ENCODE measurements at places on chromosomes 5 and 9.

- DNase-seq = no peak
Measured at GRCh38 chr9:119596703-119597102, 227.5 kb upstream of the BRINP1 start.

- DNase-seq = no peak
Measured at GRCh38 chr9:115036691-115037090, 81.3 kb downstream of the TNC start.

GRCh38 chr9:2809692-2810419, 34.0 kb downstream of the PUM3 start:
- DNase-seq = no peak

DNA sequence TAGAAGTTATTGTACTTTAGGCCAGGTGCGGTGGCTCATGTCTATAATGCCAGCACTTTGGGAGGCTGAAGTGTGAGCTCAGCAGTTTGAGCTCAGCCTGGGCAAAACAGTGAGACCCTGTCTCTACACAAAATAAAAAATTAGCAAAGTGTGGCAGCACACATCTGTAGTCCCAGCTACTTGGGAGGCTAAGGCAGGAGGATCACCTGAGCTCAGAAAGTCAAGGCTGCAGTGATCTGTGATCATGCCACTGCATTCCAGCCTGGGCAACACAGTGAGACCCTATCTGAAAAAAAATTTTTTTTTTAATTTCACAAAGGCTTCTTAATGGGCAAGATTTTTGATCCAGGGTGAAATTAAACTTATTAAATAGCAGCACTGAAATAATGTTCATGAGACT, 92.8 kb downstream of the CDC42SE2 start:
- no peak for DNase-seq

- no peak for DNase-seq
Measured at GRCh38 chr9:120183615-120184014, 396.4 kb downstream of the CDK5RAP2 start.

DNA sequence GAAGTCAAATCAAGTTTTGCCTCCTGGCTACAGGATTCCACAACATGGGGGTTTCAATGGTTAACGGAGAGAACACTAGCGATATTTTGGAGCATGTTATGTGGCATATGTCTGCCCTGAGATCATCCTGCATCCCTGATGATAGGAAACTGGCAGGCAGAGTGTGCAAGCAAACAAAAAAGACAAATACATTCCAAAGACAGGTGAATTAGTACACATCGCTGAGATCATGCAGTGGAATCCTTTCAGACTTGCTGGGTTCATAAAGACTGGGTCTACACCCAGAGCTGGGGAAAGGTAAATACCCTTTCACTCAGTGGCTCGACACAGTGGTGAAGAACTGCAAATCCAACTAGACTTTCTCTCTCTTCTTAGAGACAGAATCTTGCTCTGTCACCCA, 286.5 kb downstream of the EFNA5 start:
- DNase-seq = no peak

- DNase-seq = no peak
Measured at GRCh38 chr9:81156381-81156780, 533.0 kb downstream of the TLE1 start.

DNA sequence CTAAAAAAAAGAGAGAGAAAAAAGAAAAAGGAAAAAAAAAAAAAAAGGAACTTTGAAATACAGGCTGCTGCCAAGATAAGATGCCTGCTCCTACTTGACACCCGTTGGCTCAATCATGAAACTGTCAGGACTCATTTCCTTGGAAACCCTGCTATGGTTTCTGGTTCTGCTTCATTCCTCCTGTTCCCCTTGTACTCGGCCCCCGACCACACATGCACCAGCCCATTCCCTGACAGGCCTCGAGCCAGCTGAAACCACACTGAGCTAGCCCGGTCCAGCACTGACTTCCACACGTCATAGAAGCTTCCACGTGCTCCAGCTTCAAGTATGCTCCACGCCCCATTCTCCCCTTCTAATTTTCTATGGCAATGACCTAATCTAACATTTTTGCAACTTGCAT, 93.2 kb downstream of the MYO10 start:
- no peak for DNase-seq

GRCh38 chr9:76445976-76446375, 13.0 kb upstream of the GCNT1 start:
- DNase-seq = no peak

DNA sequence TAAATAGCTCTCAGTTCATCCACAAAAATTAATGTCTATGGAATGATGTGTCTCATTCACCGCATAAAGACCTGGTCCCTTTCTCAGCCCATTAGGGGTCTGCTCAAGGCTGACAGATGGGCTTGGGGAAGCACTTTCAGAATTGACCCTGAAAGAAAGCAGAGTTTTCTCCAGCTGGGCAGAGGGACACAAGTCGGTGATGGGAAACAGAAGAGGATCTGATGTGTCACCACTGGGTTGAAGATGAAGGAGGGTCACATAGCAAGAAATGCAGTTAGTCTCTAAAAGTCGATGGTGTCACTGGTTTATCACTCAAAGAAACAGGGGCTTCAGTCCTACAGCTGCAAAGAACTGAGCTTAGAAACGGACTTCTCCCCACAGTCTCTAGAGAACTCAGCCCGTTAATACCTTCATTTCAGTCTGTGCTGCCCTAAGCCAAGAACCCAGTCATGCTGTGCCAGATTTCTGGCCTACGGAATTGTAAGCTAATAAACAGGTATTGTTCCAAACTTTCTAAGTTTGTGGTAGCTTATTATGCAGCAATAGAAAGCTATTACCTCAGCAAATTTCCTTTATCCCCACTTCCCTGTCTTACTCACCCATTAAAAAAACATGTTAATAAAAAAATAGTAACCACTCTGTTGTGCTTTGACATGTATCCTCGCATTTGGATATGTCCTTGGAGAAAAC, 64.6 kb downstream of the ADAMTS12 start:
- DNase-seq = no peak

DNA sequence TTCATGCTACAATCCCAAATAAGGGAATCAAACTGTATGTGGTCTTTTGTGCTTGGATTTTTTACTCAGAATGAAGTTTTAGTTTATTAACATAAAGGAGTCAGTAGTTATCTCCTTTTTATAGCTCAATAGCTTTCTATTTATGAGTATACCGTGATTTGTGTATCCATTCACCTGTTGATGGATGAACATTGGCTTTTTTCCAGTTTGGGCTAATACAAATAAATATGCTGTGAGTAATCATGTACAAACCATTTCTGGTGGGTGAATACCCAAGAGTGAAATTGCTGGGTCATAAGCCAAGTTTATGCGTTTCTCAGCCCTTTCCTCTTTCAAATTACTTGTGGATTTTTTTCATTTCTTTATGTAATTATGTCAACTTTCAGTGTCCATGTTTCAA, 395.3 kb downstream of the OSTF1 start:
- no peak for DNase-seq

GRCh38 chr9:77892171-77892570, 139.4 kb downstream of the GNAQ start:
- no peak for DNase-seq

GRCh38 chr9:129617167-129617566, 3.7 kb downstream of the C9orf50 start:
- DNase-seq = peak; percentile 81

- no peak for DNase-seq
Measured at GRCh38 chr5:154829589-154830218, 20.7 kb downstream of the FAXDC2 start.

DNA sequence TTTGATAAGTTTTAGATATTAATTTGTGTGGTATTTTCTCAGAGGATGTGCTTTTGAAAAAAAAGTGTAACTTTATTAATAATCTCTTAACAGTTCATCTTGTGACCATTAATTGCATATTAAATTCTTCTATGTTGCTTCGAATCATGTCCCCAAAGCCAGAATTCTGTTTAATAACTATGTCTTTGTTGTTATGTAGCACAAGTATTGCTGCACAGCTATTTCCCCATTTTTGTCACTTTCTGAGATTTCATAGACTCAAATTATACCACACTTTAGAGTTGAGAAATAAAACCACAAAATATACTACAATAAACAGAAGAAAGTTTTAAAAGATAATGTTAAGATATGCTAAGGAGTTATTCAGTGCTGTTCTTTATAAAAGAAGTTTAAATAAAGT, 2.8 kb downstream of the MEF2C start:
- no peak for DNase-seq

Measured in posterior cingulate gyrus (tissue), 11 donors.